ENCODE measurements at places on chromosomes 4 and X.

DNA sequence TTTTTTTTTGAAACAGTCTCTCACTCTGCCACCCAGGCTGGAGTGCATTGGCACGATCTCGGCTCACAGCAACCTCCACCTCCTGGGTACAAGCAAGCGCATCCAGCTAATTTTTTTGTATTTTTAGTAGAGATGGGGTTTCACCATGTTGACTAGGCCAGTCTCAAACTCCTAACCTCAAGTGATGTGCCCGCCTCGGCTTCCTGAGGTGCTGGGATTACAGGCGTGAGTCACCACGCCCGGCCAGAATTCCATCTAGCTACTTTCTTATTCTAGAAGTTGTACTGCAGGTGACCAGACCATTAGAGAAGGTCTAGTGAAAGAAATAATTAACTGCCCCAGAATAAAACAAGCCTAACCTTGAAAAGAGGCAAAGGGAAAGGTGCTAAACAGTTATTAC lies 2.3 kb downstream of the LRBA start:
- DNase-seq = no peak

GRCh38 chrX:100643956-100644860 lies at the start of gene SRPX2:
SRPX2 (plus strand) TSS chrX:100644199; CDS start chrX:100646323, 2,124 bp downstream.
- DNase-seq = peak; percentile 85

DNA sequence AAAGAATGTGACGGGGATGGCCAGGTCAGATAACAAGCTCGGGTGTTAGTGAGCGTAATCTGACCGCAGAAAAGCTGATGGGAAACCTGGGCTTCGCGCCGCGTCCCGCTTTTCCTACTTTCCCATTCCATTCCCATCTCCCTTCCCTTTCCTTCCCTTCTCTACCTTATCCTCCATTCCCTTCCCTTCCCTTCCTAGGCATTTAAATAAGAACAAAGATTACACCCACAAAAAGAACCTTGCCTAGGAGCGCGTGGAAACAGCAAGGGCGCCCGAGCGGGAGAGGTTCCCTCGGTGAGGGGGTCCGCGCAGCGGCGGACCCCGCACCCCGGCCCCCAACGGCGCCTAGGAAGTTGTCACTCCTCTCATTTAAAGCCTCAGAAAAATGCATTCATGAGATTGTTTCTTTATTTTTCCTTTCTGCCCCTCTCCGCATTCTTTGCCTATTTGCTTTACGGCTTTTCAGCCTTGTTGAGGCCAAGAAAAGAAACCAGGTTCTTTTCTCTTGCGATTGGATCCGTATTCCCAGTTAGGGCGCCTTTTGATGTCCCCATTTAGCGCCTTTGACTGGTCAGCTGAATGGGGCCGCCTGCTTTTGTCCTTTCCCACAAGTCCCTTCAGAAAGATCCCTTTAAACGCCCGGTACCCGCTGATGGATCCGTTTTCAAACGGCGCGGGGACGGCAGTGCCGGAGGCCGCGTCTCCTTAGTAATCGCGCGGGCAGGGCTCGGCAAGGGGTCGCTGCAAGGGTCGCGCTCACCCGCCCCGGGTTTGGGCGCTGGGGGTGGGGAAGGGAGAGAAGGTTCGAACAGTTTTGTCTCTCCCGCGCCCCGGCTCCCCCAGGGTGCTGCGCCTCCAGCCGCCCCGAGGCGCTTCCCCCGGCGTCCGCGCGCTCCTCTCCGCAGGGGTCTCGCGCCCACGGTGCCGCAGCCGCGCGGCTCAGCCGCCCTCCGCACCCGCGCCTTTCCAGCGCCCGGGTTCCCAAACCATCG lies 54.1 kb upstream of the TMEM33 start:
- no peak for DNase-seq

DNA sequence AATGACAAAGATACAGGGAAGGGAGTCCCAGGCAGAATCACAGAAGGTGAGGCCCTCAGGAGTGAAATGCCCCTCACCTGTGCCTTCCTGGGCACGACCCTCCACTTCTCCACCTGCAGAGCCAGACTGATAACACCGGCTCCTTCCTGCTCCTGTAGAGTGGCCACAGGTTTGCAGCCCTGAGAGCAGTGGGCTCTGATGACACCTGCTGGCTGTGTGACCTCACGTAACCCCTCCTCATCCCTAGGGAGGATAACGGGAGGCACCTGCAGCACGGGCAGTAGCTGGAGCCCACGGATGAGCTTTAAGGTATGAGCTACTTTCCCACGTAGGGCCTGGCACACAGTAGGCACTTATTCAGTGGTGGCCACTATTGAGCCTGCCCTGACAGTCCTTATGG lies 25.5 kb upstream of the MAN2B2 start:
- no peak for DNase-seq

DNA sequence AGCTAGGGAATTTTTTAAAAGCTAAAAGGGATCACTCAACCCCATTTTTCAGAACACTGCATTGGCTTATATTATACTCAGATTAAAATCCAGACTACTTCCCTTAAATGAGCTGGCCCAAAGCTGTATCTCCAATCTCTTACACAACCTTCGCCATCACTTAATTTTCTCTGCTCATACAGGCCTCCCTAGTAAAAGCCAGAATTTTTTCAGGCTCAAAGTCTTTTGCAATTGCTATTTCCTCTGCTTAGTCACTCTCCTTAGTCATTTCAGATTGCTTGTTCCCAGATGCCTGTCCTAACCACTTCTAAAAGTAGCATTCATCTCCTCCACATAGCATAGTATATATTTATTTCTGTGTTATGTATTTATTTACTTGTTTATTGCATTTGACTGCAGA lies 1587.9 kb upstream of the ADGRL3 start:
- no peak for DNase-seq

- no peak for DNase-seq
Observed at GRCh38 chr4:156186111-156186510, 232.4 kb upstream of the CTSO start.

- no peak for DNase-seq
Observed at GRCh38 chr4:23884741-23885140, 5.1 kb downstream of the PPARGC1A start.

DNA sequence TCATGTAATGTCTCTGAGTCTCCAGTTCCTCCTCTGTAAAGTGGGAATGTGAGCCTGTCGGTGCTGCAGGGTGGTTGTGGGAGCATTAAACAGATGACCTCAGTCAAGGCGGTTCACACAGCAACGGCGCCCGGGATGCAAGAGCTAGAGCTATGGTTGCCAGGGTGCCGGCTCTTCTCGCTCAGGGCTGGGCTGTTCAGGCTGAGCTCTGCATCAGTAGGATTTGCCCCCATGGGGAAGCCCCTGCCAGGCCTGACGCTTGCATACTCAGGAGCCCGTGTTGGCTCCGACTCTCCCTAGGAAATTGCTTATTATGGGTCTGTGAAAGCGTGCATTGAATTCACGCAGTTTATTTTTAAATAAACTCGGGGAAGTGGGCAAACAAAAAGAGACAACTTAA lies 67.3 kb downstream of the PSAPL1 start:
- no peak for DNase-seq

GRCh38 chr4:154329268-154329868 lies 162.2 kb downstream of the DCHS2 start:
- DNase-seq = no peak

DNA sequence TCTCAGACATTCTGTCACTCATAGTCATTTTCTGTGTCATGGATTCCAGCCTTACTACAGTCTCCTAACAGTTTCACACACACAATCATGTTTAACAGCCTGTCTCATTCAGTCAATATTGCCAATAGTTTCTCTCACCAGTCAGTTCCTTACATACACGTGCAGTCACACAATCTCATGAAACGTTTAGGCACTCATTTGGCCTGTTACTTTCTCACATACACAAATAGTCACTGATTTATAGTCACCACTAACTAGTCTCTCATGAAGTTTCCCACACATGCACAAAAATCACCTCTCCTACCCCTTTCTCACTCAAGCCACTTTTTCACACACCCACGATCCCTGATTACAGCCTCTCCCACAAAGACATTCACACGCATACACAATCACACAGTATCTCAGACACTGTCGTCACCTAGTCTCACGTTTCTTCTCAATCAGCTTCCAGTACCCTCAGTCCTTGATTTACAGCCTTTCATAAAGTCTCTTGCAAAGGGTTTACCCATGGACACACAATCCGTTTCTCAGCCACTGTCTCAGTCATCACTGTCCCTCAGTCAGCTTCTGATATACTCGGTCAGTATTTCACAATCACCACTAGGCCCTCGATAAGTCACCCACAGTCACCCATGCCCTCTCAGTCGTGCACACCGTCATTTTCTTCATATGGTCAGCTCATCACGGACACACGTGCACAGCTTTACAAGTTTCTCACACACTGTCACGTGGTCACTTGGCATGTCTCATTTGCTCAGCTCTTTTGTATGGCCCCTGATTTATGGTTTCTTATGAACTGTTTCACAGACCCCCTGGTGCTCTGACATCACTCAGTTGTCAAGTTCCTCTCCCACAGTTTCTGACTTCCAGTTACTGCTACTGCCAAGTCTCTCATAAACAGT lies 4.2 kb upstream of the CFP start:
- no peak for DNase-seq

DNA sequence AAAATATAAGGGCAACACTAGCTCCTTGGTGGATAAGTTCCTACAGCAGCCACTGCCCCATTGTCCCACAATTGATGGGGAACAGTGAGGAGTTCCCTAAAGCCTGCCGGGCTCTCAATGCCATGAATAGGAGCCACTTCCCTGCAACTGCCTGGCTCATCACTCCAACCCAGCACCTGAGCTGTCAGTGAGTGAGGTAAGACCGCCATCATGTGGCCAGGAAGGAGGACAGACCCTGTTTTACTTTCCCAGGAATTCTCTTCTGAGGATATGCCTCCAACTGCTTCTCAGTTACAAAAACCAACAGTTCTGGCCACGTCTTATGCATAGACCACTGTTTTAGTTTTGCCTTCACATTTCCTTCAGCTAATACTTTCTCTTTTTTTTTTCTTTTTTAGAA lies 45.5 kb downstream of the SRPX start:
- DNase-seq = peak; percentile 7

DNA sequence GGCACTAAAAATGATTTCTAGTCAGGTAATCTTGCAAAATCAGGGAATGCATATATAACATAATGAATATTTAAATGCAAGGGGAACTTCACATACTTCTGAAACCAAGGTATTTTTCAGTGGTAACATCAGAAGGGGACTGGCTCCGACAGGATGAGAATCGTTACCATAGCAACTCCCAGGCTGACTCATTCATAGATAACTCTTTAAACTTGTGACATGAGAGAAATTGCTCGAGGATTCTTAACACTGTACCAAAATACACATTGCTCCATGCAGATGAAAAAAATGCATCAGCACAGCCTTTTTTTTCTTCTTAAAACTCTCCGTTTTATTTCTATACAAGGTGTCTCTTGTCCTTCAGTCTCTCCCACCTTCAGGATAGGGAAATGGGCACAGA lies 114.3 kb downstream of the GABRB1 start:
- DNase-seq = peak; percentile 2

DNA sequence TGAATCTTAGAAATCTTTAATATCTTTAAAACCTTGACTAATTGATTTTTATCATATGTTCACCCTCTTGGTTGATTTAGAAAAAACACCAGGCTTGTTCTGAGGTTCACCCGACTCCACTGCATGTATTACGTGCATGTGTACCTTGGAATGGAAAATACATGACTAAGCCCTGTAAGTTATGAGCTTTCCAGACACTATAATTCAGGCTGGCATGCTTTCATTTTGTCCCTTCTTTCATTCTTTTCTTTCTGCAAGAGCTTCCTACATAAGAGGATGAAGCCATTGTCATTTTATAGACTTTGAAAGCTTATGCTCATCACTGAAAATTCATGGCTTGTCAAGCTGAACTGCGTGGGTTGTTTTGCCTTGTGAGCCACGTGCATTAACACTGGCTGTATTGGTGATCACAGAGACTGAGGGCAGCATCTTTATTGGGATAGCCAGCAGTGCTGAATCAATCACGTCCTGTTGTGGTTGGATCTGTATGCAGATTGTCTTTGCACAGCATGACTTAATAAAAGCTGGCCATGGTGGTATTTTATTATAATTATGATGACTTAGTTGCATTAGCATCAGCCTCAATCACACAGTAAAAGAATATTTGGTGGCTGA lies 141.9 kb downstream of the SLIT2 start:
- DNase-seq = no peak

- DNase-seq = no peak
Observed at GRCh38 chr4:48506716-48507115, 16.7 kb downstream of the ZAR1 start.

DNA sequence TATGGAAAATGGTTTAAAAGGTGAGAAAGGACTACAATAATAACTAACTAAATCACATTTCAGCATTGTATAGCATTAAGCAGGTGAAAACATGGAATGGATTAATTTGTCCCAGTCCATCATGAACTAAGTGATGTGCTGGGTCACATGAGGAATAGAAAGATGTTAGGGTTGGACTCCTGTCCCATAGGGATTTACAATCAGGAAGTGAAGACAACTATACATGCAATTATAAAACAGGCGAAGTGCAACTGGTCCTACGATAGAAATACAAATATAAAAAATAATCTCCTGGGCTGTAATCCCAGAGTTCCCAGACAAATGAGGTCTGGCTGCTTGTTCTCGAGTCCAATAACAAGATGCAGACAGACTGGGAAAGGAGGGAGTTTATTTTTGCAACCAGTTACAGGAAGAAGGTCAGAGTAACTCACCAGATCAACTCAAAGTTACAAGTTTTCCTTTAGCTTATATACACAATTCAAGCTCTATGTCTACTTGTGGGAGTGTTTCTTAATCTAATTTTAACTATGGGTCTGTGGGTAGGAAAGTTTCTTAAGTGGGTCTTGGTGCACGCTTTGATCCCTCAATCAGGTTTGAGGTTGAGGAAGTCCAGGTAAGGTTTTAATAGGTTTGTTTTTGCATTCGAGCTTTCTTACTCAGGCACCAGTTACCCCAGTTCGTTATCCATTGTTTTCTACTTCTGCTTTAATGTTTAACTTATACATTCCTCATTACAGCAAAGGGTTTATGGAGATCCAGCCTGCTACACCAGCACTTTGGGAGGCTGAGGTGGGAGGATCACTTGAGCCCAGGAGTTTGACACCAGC lies 50.1 kb downstream of the IGFBP7 start:
- no peak for DNase-seq

- no peak for DNase-seq
Observed at GRCh38 chrX:82703551-82703950, 804.5 kb upstream of the POU3F4 start.

DNA sequence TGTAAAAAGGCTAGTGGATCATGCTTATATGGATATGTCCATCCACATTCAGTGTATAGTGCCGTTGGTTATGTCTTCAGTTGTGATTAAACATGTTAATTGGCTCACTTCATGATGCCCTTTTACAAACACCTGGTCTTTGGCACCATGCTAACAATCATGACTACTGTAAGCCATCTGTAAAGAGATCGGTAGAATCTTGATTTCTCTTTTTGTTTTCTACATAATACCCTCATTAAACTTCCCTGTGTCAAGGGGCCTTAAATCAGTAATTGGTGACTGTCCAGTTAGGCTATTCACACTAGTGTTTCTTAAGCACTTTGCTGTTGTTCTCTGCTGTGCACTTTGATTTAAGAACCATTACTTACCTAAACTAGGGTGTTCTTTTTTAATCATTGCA lies 475.2 kb downstream of the RPA4 start:
- no peak for DNase-seq

DNA sequence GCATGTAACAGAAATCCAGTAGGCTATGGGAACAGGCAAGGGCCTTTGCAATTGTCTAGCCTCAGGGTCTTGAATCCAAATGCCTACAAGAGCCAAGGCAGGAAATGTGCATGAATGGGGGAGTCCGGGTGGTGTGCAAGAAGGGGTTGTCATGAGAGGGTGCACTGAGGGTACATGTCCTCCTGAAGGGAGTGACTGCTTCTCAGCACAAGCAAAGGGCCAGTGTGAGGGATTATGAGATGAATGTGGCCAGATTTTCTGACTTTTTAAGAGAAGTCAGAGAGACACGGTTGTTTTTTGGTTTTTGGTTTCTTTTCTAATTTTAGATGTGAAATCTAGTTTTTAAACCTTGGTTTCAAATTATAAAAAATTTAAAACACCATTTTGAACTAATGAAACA lies 76.5 kb upstream of the LSM6 start:
- no peak for DNase-seq

Data from endothelial cell of umbilical vein (primary cell).